C1 segment of cervical spinal cord (tissue), 14 donors: ENCODE measurements at places on chromosomes 6 and 20.

GRCh38 chr6:138290423-138290962, 72.2 kb upstream of the PBOV1 start:
- DNase-seq, result no peak

DNA sequence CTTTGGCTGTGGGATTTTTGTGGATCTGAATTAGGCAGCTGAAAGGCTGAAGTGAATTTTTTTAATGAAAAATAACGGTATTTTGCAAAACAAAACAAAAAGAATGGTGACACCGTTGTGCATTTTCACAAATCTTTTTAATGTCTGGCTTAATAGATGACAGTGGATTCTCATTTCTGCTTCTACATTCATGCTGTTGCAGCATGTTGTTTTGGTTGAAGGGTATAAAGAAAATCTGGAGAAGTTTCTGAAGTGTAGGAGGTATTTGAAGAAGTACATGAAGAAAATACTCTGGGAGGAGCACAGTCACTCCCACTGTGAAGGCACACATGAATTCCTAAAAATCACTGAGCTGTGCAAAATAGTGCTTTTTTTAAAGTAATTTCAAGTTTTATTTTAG, 3.1 kb upstream of the MAP3K5 start:
- no peak for DNase-seq

DNA sequence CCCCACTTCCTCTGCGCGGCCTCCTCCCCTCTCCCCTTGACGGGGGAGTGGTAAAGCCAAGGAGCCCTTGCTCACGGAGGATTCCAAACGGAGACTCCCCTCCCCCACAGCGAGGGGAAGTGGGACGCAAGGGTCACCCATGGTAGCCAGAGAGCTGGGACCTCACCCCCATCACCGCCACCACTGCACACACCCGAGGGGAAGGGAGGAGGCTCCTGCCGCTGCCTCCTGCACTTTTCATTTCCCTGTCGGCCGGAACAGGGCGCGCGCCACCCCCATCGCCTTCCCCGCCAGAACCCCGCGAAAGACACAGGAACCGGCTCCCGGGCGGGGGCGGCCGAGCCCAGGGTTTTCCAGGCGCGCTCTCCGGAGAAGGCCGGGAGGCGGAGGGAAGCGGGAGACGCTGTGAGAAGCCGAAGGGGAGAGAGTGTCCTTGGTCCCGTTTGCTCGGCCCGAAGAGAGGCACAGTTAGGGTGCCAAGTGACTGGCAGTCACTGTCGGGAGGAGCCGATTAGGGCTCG, 789 bp downstream of the CCND3 start:
- peak; percentile 42 for DNase-seq

DNA sequence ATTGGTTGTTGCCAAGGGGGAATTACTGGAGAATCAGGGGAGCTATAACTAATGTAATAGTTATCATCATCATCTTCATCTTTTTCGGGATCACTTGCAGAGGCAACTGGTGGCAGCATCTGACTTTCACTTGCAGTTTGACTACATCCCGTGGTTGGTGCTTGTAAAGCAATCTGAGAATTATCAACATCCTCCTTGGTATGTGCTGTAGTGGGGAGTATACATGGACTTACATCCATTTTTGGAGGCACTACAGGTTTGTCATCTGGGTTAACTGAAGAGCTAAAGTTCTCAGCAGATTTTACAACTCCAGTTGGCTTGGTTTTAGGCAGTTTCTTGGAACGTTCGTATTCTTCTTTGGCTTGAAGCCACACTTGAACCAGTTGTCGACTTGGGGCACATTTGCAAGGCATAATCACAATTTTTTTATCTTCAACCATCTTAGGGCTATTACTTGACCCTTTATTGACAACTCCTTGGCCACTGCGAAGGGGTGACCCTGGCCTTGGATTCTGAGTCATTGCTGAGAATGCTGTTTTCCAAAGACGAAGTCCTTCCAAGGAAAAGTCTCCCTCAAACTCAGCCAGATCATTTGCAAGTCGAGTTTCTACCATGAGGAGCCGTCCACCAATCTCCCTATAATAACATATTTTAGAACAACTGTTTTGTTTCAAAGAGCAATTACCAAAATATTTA, 115.5 kb downstream of the REV3L start:
- DNase-seq, result no peak

DNA sequence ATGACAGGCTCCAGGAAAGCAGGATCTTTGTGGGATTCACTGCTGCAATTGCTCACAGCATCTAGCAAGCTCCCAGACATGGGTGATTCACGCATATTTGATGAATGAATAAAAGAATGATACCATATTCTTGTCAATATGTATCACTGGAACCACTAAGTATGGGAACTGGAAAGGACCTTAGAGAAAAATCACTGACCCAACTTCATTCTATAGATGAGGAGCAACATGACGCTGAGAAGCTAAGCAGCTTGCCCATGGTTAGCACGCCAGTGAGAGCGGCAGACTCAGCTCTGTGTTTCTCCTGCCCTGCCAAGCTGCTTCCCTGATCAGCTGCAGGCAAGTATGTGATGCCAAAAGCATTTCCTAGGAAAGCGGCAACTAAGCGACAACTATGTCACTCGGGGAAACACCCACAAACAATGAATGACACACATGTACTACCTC, 66.8 kb downstream of the PPP1R3G start:
- DNase-seq, result peak; percentile 35
